ENCODE measurements at places on chromosomes 2 and 18. TPM values are rescaled to one million over a fixed set of nuclear protein-coding genes. Genes with fewer than 3 reads are reported as not detected.
A peak's percentile ranks its signal among the peaks of the same experiment; 100 is the strongest.

- no peak for DNase-seq
Observed at GRCh38 chr2:118801151-118801550, 46.3 kb downstream of the EN1 start.

The THSD7B gene
- not detected for total RNA-seq

The DSG3 gene
- not detected for total RNA-seq

The FBXO36 gene
- total RNA-seq: 0.51 TPM

DNA sequence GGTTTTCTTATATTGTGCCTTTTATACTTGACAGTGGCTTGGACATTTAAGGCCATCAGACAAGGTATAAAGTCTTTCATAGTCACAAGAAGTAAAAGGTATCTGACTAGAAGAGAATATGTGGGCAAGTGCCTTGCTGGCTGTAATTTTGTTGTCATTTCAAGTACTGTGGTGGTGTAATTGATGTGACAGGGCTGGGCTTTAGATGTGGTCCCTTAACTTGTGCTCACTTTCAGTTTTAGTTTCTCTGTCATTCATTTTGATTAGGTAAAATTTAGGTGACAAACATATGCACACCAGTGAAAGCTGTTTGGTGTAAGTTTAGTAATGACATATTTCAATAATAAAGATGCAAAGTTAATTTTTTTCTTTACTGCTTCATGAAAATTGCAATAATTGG lies 31.2 kb upstream of the TBR1 start:
- peak; percentile 36 for DNase-seq

The AMER3 gene
- total RNA-seq: not detected

The STARD6 gene
- not detected for total RNA-seq

GRCh38 chr2:37585982-37586621 lies 85.3 kb downstream of the CDC42EP3 start:
- peak; percentile 61 for DNase-seq

The FAM161A gene
- 2.1 TPM for total RNA-seq

The EFEMP1 gene
- total RNA-seq: not detected

DNA sequence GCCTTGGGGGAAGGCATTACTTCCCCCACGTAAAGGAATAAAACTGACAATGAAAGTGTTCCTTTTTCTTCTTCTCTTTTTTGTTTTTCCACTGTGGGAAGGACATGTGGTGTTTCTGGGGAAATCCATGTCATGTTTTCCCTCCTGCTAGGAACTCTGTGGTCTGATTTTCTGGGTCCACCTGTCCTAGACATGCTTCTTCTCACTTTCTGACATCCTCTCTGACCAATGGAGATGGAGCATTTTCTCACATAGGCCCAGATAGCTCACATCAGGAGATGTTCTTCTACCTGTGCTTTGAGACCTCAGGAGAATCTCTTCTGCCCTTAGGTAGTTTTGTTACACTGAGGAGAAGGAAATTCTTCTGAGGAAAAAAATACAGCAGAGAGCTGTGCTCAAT lies 252.0 kb upstream of the SIX3 start:
- no peak for DNase-seq

DNA sequence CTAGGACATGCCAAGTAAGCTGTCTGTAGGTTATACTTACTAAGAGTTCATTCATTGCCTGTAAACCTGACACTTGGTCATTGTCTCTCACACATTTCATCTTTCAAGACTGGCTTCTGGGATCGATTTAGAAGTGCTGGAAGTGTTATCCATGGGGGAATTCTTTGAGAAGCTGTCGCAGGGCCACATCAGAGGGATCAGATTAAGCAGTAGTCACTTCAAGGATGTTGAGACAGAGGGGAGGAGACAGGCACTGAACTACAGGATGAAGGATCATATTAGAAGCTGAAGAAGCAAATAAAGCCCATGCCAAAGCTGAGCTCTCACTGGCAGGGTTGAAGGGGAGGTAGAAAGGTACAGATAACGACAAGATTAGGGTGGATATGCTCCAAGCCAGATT lies 49.0 kb downstream of the CDK15 start:
- DNase-seq: no peak

- DNase-seq: no peak
Observed at GRCh38 chr2:208978946-208979345, 444.9 kb upstream of the MAP2 start.

The IL36RN gene
- total RNA-seq: not detected

The BMP10 gene
- not detected for total RNA-seq

GRCh38 chr2:177174486-177174885 lies 38.1 kb upstream of the HNRNPA3 start:
- no peak for DNase-seq

DNA sequence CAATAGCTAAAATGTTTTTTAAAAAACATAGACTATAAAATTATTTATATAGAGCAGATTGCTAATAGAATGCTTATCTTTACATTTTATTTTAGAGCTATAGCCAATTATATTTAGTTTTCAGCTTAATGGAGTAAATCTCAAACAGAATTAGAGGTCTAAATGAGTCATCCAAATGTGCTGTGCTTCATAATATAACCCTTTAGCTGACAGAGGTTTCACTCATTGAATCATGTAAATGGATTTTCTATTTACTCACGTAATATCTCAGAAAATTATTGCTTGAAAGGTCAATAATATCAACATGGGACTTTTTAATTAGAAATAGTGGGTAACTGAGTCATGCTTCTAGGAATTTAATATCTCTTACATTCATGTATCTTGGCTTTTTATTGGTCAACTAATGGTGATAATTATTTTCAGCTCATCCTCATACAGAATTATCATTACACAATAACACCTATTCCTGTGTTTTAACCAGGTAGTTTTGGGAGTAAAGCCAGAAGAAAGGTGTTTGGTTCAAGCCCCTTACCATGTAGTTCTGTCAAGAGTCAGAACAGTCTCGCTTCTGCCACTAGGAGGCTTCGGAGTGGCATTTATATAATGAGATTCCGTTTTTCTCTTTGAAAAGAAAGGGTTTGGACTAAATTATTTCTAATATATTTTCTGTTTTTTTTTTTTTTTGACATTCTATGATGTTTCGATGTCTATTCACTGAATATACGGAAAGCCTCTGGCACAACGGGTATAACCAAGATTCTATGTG lies 217.6 kb downstream of the CDH7 start:
- DNase-seq: no peak

The TUBB8B gene
- total RNA-seq: not detected

DNA sequence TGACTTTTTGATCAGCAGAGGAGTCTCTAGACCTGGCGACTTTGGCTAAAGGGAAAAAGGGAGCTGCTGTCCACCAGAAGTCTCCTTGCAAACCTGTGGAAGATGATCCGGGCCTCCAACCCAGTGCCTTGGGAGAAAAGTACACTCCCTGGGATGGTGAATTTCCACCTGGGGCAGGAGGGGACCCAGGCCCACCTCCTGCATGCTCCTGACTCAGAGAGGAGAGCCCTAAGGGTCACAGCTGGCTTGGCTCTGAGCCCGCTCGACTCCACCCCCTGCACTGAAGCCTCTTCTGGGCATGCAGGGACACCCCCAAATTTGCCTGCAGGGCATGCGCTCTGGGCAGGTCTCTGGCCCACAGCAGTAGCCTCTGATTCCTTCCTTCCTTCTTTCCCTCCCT lies 66.5 kb downstream of the PDCL3 start:
- no peak for DNase-seq

DNA sequence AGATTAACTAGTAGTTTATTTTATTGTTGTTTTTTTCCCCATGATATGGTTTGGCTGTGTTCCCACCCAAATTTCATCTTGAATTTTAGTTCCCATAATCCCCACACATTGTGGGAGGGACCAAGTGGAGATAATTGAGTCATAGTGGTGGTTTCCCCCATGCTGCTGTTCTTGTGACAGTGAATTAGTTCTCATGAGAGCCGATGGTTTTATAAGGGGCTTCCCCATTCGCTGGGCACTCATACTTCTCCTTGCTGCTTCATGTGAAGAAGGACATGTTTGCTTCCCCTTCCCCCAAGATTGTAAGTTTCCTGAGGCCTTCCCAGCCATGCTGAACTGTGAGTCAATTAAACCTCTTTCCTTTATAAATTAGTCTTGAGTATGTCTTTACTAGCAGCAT lies 36.5 kb downstream of the GALNT14 start:
- DNase-seq: no peak

DNA sequence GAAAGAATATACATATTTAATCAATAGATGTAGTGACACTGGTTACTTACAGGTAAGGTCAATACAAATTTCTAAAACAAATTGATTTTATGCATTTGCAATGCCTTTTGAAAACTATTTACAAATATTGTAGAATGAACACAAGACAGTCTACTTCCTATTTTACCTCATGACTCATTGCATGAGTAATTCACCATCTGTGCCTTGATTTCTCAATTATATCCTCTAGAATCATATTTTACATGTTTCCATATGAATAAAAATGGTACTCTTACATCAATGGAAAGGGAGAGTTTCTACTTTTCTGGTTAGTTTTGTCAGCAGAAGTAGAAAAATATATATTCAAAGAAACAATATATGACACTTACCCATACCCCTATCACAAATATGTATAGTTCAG lies 203.8 kb upstream of the CDH7 start:
- no peak for DNase-seq

The USP40 gene
- total RNA-seq: 20.8 TPM

- no peak for DNase-seq
Observed at GRCh38 chr2:147467441-147467840, 377.4 kb upstream of the ACVR2A start.

DNA sequence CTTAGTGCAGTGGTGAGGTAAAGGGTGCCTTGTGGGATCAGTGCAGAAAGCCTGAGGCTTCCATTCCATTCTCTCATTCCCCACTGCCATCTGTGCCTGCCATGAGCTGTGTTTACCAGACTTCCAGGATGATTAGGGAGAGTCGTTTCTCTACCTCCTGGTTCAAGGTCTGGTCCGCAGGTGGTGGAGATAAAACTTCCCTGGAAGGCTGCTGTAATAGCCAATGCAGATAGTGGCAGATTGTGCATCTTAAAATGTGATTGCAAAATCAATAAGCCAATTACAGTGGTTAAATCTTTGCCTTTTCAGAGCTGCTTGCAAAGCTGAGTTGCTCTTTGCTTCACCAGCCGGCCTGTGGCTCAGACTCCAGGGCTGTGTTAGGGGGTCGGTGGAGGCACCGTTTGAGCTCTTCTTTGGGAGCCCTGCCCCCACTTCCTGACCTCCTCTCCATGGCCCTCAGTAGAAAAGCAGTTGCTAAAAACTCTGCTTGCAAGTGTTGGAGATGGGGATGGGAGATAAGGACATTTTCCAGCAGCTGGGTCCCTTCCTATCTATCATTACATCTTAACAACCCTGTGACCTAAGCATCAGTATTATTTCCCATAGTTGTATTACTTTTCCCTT lies 95.2 kb upstream of the HS6ST1 start:
- no peak for DNase-seq

DNA sequence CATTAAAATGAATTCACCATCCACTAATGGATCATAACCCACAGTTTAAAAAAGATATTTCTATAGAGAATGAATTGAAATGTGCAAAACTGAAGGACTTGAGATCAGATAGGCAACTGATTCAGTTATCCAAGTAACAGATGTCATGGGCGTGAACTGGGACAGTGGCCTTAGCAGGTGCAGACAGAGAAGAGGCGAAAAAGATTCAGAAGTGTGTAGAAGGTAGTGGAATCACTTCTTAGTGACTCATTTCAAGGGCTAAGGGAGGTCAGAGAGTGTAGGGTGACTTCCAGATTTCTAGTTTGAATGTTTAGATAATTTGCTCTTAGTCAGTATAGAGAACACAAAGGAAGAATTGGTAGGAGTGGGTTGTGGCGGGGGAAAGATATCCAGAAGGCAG lies 79.7 kb downstream of the EHBP1 start:
- DNase-seq: no peak

DNA sequence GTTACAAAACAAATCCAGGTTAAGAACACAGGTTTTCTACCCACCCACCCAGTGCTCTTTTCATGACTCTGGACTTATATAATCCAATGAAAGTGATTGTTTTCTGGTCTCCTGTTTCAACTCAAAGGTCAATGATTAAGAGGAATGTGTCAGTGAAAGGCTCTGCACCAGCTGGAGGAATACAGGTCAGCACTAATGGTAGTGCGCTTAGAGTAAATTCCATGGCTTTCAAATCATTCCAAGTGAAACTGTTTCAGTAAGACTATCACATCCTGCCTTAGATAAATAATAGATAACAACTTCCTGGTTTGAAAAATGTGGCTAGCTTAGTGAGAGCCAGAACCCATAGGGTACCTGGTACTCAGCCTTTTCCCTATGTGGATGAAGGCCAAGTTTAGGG lies 47.8 kb downstream of the SLC9A4 start:
- DNase-seq: no peak

GRCh38 chr2:5985536-5986385 lies 293.6 kb downstream of the SOX11 start:
- no peak for DNase-seq

The CD8B gene
- 2.0 TPM for total RNA-seq

The PLEKHH2 gene
- total RNA-seq: 0.02 TPM

DNA sequence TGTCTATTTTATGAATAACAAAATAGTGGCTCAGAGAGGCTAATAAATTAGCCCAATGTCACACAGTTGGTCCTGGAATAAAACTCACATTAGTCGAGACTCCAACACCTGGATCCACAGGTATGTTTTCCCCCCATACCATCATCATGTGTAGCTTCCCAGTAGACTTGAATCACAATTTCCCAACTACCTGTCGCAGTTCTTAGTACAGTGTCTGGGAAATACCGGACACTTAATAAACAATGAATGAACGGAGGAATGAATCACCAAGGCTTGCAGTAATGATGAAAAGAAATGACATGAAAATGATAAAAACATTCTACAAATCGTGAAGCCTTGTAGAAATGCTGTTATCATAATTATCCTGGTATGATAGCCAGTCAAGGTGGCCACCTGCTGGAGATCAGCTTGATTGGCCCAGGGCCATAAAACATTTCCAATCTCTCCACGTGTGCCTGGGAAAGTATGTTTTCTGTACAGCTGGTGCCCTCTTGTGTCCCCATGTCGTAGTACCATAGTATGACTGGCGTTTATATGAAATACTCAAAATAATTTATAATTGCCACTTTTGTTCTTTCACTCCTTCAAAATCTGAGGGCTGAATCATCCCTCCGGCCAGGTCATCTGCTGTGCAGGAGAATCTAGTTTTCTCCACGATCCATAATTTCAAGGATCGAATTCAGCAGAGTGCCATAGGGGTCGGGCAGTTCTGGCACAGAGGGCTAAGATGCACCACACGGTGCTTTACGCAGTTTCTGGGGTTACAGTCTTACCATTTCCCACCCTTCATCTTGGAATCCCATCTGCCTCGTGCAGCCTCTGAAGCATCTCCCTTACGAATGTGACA lies 95.4 kb downstream of the LAMA1 start:
- no peak for DNase-seq

DNA sequence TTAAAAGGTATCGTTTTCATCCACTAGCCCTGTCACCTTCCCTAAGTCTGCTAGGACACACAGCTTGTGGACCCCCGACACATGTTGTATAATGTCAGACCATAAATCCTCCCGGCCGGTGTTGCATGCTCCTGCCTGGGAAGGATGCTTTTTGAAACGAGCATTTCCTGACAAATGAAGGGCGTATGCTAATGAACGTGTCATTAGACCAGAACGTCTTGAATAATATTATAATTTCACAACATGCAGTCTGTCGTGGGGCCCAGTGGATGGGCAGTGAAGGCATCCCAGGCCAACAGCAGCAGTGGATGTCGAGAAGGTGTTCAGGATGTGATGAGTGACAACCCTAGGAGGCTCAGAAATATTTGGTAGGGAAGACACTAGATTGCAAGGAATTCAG lies 7.5 kb downstream of the CHRNA1 start:
- no peak for DNase-seq

GRCh38 chr2:205032093-205032551 lies 486.8 kb downstream of the PARD3B start:
- no peak for DNase-seq

The GALNT5 gene
- not detected for total RNA-seq

GRCh38 chr2:68363721-68364120 lies 1.4 kb upstream of the PLEK start:
- no peak for DNase-seq
